Myometrial cell (primary cell): ENCODE measurements at places on chromosomes 7 and 10. TPM values are rescaled to one million over a fixed set of nuclear protein-coding genes. Genes with fewer than 3 reads are reported as not detected.

The ADCYAP1R1 gene
- total RNA-seq = not detected in 2 replicates

The DIP2C gene
- total RNA-seq = 12.1 and 14.4 TPM in 2 replicates

The ENKUR gene
- total RNA-seq = not detected in 2 replicates

The GJC3 gene
- not detected in 2 replicates for total RNA-seq

The DENND2A gene
- 3.4 and 4.0 TPM in 2 replicates for total RNA-seq
